Posterior vena cava (tissue), 2 donors: ENCODE measurements at places on chromosomes 11 and 22. TPM values are rescaled to one million over a fixed set of nuclear protein-coding genes. Genes with fewer than 3 reads are reported as not detected.

TLCD5 gene
- total RNA-seq, result 4.9 TPM

FLRT1 gene
- total RNA-seq, result 0.29 TPM

SOX6 gene
- total RNA-seq, result 11.0 TPM

ROBO4 gene
- total RNA-seq, result 19.8 TPM

DNA sequence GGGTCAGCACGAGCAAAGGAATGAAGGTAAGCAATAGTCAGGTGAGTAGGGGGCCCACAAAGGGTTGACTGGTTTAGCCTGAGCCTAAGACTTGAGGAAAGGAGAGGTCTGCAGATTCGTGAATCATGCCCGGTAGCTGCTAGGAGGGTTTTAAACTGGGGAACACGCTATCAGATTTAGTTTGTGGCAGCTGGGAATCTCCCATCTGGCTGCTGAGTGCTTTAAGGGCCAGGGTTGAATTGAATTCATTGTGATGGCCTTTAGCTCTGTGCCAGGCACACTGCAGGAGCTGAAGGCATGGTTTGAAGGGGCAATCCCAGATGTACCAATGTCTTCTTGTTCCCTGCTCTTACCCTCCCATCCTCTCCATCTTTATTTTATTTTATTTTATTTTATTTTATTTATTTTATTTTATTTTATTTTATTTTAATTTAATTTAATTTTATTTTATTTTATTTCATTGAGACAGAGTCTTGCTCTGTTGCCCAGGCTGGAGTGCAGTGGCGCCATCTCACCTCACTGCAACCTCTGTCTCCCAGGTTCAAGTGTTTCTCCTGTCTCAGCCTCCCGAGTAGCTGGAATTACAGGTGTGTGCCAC, 1.9 kb upstream of the NECTIN1 start:
- DNase-seq, result no peak

DNA sequence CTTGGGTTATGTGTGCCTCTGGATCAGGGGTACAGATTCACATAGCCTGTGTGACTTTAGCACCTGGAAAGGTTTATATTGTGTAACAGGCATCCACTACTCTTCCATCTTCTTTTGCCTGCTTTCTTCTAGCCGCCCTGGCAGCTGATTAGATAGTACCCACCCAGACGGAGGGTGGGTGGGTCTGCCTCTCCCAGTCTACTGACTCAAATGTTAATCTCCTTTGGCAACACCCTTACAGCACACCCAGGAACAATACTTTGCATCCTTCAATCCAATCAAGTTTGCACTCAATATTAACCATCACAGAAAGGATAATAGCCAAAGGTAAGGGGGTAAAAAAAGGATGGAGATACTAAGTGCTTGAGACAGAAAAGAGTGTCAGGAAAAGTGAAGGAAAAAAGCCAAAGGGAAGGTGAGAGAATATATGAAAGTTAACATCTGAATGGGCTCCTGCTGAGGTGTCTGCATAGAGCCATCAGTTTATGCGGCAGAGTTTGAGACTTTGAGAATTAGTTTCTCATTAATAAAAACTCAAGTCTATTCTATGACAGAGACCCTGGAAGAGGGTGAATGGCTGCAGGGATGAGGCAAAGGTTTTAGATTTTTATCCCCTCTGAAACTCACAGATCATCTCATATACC, 2.6 kb upstream of the OR51B6 start:
- DNase-seq, result no peak

- DNase-seq, result peak; percentile 90
Measured at GRCh38 chr22:49966774-49967705, 6.5 kb downstream of the PIM3 start.

DNA sequence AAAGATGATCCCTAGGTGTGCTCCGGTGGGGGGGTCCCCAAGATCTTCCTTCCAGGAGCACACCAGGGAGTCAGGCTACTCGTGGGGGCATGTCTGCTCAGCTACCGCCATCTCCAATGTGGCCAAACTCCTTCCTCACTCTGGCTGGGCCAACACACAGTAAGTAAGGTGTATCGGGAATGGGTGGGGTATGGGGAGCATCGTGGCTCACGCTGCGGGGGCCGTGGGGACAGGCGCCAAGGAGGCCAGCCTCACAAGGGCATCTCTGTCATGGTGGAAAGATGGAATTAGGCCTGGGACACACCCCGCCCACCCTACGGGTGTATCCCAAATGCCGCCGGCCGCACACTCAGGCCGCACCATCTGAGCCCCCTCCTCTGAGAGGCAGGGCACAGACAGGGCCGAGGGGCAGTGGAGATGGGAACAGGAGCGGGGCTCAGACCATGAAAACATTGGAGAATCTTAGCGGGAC, 8.3 kb downstream of the IGF2 start:
- DNase-seq, result peak; percentile 51

- no peak for DNase-seq
Measured at GRCh38 chr11:45702511-45702910, 37.1 kb upstream of the CHST1 start.

DNA sequence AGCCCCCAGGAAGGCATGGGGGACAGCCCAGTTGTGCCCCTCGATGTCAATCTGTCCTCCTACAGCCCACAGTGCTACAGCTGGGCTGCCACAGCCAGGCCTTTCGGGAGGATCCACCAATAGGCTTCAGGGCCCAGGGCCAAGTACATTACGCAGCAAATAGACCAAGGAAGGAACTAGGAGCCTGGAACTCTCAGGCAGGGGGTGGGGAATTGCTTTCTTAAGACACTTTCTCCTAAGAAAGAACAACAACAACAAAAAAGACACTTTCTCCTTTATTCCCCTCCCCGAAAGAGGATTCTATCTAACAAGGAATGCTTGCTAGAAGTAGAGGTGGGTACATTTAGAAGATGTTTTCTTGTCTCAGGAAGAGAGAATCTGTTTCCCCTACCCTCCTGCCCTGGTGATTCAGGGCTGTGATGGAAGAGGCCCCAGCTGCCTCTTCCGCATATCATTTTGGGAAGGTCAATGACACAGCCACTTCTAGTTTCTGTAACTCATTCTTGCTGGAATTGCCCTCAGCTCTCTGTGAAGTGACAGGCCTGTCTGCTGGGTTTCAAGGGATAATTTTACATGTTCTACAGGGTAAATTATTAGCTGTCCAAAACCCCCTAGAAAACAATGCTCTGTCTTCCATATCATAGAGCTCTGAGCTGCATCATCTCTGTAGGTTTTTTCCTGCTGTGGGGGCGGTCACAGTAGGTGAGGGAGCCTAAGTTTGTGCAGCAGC, 6.0 kb upstream of the MALAT1 start:
- peak; percentile 95 for DNase-seq

DNA sequence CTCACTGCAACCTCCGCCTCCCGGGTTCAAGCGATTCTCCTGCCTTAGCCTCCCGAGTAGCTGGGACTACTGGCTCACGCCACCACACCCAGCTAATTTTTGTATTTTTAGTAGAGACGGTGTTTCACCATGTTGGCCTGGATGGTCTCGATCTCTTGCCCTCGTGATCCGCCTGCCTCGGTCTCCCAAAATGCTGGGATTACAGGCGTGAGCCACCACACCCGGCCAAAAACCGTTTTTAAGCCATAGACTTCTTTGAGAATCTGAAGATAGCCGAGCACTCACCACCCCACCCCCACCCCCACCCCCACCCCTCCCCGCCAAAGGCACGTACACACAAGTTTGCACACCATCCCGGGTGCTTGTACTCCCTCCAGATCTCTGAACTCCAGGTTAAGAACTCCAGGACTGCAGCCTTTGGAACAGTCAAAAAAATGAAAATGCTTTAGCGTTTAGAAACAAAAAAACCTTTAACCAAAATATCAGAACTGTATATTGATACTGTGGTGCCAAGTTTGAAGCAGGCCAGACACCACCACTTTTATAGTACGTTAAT, 1.5 kb downstream of the CRKL start:
- DNase-seq, result no peak

DNA sequence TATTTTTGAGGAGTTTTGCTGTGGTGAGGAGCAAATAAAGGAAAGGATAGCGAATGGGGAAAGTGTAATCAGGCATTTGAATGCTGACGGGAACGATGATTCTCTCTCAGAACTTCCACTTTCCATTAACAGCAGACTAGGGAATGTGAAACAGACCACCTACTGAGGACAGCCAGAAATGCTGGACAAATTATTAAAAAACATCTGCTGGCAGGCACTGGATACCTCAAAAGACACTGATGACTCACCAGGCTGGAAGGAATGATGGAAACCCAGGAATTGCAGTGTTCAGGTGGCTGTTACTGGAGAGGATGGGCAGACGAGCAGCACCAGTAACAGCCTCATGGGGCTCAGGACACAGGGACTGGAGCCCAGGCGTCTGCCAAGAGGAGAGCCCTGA, 33.4 kb downstream of the PLA2G6 start:
- DNase-seq, result no peak

DNA sequence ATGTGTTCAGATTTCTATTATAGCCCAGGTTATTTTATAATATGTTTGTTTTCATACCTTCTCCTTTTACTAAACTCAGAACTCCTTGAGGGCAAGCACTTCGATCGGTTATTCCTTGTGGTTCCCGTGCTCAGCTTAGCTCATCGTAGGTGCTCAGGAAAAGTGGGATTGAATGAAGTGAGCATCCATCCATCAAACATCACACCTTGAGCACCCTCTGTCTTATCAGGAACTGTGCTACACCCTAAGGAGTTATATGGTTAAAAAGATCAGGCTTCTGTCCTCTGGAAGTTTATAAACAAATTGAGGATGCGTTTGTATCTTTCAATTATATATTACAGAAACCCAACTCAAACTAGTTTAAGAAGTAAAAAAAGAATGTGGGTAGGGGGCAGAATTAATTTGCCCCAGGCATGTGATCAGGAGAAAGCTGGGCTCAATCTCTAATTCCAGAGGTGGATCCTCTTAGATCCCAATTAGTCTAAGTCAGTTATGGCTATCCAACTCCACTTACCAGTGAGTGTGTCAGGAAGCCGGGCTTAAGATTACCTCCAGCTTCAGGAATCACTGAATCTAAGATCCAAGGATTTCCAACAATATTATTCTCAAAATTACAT, 59.9 kb upstream of the RRAS2 start:
- no peak for DNase-seq

DNA sequence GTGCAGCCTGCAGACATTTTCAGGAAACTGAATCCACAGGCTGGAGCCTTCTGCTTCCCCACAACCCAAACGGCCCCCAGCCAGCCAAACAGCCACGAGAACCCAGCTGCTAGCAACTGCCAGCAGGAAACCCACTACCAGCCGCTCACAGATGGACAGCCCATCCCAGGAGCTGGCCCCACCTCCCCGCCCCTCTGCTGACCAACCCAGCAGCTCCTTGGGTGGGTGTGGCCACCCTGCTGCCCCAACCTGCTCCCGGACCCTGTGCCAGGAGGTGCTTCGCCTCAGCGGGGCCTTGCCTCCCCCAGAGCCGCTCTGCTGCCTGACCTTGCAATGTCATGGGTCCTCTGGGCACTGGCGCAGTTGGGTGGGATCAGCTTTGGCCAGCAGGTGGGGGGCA, 8.2 kb upstream of the CCDC188 start:
- no peak for DNase-seq

DNA sequence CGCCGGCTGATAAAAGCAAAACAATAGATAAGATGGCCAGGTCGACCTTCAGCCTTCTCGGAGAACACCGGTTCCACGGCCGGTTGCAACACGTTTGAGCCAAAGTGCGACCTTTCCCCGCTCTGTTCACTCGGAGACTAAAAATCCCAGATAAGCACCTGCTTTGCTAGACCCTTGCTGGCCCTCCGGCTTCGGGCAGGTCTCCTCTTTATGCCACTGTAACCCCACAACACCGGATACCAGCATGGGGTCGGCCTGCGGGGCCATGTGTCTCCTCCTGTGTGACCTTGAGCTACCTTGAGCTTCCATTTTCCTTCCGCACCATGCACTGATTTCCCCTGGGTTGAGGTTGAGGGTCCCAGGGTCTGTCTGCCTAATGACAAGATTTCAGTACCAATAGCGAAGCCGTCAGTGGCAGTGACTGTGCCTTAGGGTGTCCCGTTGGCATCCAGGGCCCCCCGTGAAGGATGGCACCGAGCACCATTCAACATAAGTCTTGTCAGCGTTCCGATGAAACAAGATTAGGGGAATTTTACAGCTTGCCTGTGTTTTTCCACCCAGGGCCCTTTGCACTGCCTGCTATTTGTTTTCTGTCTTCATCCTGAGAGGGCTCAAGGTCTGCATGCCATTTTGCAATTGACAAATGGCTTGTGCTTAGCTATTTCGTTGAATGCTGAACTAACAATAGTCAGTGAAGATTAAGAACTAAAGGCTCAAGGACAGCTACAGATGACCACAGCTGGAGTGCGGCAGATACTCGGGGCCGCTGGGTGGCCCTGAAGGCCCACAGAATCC, 118.6 kb downstream of the KCNQ1 start:
- peak; percentile 64 for DNase-seq

- no peak for DNase-seq
Measured at GRCh38 chr11:115471367-115471766, 32.8 kb downstream of the CADM1 start.

DNA sequence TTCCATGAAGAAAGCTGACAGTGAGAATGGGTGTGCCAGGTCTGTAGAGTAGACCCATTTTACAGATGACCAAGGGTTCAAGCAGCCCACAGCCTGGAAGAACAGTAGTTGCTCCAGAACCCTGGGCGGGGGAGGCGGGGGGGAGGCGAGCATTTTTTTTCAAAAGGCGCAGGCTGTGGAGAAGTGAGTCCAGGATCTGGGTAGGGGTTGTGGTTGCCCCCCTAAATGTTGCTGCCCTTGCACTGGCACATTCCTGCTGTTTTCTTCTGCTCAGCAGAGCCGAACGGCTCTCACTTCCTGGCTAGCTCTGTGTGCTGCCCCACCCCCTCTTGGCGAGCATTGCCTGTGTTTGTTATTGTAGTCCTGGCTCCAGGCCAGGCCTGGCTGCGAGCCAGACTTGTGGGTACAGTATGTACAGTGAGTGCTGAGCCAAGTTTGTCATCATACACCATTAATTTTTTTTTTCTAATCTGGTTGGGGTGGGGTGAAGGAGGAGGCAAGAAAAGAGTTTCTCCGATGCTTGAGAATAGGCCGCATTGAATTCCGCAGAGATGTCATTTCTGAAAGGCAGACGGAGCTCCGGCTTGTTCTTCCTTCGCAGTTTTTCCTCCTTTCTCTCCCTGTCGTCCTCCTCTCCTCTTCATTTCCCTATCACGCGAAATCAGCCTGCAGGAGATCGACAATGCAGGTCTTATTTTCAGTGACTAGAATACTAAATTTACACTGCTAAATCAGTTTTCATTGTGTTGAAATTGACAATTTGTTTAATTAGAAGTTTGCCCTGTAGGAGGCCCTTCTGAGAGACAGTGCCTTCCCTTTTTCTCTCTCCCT, 100.5 kb downstream of the ZBTB16 start:
- DNase-seq, result peak; percentile 100
